ENCODE measurements at places on chromosomes 11 and 22. TPM values are rescaled to one million over a fixed set of nuclear protein-coding genes. Genes with fewer than 3 reads are reported as not detected.

OR5B2 gene
- total RNA-seq: not detected

MMP3 gene
- not detected for total RNA-seq

BARX2 gene
- total RNA-seq: 2.7 TPM

NEFH gene
- total RNA-seq: 3.1 TPM

KRTAP5-2 gene
- total RNA-seq: not detected

TANGO2 gene
- 48.7 TPM for total RNA-seq

IL10RA gene
- total RNA-seq: 280 TPM

NXPE1 gene
- total RNA-seq: not detected

GDPD5 gene
- total RNA-seq: 23.7 TPM

LARGE2 gene
- total RNA-seq: not detected

OR8A1 gene
- total RNA-seq: not detected

COX8A gene
- total RNA-seq: 350 TPM

HEPN1 gene
- not detected for total RNA-seq

EMID1 gene
- not detected for total RNA-seq

NEAT1 gene
- 1,002 TPM for total RNA-seq

CD151 gene
- 24.7 TPM for total RNA-seq

INS gene
- not detected for total RNA-seq

OR51B2 gene
- not detected for total RNA-seq

TBCEL gene
- total RNA-seq: 15.3 TPM
